ENCODE measurements at places on chromosomes 12 and 14. TPM values are rescaled to one million over a fixed set of nuclear protein-coding genes. Genes with fewer than 3 reads are reported as not detected.

The AQP6 gene
- total RNA-seq = 0.20 TPM

The FAM90A1 gene
- total RNA-seq = 0.13 TPM

The CCDC198 gene
- not detected for total RNA-seq

The TMEM179 gene
- total RNA-seq = not detected

The RDH12 gene
- total RNA-seq = not detected

The TAS2R20 gene
- 3.8 TPM for total RNA-seq

The CCDC38 gene
- not detected for total RNA-seq

The GZMH gene
- not detected for total RNA-seq

The AJUBA gene
- total RNA-seq = 43.2 TPM

The CDK2 gene
- total RNA-seq = 20.2 TPM

The SERPINA3 gene
- total RNA-seq = 9.7 TPM

The TMEM229B gene
- total RNA-seq = 2.5 TPM
